LHCN-M2 (cell line): ENCODE measurements at places on chromosomes 6 and 20. TPM values are rescaled to one million over a fixed set of nuclear protein-coding genes. Genes with fewer than 3 reads are reported as not detected.
A peak's percentile ranks its signal among the peaks of the same experiment; 100 is the strongest.

- no peak for DNase-seq
These were observed 67.9 kb upstream of the EYA4 start for GRCh38 chr6:133173276-133173675.

The HFE gene
- 11.5 and 12.5 TPM in 2 replicates for total RNA-seq

DNA sequence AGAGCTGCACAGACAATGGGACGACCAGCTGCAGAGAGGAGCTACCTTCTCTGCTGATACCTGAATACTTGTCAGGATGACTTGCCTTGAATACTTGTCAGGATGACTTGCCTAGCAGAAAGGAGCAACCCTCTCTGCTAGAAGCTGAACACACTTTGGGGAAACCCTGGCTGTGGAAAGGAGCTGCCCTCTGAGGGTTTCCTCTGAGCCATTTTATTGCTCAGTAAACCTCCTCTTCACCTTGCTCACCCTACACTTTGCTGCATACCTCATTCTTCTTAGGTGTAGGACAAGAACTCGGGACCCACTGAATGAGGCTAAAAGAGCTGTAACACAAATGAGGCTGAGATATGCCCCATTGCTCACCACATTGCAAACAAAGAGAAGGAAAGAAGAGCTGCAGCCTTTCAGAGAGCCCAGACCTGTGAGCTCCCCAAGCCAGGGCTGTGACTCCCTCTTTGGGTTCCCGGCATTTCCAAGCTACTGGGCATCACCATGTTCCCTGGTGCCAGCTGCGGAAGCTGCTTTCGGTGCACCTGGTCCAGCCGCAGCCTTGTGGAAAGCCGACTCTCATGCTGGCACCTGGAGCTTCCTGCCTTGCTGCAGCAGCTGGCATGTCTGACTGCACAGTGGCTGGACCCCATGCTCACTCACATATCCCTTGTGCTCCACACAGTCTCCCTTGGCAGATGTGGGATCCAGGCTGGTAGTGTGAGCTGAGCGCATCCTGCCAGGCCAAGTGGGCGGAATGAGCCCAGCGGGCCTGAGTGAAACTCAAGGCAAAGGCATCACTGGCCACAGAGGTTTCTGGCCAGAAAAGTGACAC lies 106.7 kb upstream of the AHI1 start:
- no peak for DNase-seq

DNA sequence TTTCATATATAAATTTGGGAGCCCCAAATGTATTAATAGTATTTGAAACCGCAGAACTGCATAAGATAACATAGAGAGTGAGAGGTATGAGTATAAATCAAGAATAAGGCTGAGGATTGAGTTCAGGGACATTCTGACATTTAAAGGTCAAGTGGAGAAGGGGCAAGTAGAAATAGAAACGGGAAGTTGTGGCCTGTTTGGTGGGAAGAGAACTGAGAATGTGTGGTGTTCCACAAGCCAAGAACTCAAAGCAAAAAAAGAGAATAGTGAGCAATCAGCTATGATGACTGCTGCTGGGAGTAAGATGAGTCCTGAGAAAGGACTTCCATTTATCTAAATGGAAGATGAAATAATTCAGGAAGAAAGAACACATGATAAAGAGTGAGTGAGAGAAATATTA lies 418.4 kb downstream of the CD109 start:
- DNase-seq, result no peak

DNA sequence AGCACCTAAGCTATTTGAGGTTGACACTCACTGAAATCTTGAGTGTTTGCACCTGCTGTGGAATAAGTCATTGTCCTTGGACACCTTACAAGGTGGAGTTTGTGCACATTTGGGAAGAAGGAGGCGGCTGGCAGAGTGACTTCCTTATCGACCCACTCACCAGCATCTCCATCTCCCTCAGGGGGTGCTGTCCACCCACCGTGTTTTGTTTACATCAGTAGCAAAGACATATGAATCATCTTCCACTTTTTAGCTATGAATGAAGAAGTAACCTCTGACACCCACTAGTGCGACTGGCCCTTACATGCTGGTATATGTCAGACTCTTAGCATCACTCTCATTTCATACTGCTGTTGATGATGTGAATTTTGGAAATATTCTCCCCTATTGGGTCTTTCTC lies 119.5 kb upstream of the SGK1 start:
- peak; percentile 45 for DNase-seq

The DEFB118 gene
- total RNA-seq, result not detected in 2 replicates

- DNase-seq, result no peak
These were observed 26.5 kb downstream of the FYN start for GRCh38 chr6:111846492-111847409.

DNA sequence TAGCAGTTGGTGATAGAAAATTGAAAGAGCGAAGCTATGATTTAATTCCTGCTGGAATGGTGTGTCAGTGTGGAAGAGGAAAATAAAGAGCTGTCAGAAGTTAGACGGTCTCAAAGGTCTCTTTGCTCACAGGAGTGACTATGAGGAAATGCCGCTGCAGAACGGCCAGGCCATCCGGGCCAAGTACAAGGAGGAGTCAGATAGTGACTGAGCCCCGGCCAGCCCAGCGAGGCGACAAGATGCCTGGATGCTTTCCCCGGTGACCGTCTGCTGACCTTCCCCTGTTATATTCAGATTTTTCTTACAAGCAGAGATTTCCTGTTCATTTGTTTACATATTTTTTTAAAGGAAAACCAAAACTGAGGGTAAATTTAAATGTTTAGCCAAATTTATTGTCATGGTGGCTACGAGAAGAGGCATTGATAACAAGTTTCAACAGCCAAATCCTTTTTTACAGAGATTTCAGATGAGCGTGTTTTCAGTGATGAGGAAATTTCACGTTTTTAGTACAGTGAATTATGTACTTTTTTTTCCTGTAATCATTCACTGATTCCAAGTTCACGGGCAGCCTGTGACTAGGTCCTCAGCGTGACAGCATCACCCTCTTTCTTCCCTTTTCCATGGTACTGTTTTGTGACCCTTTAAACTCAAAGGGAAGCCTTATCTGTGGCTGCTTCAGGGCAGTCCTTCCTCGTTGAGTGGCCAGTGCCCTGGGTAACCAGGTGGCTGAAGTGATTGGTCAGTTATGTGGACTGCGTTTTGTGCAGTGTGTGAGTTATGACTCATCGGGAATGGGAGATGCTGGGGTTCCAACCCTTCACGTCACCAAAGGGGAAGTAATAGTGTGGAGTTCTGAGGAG lies 12.6 kb downstream of the DYNLT1 start:
- DNase-seq, result peak; percentile 91

GRCh38 chr6:169839898-169840631 lies 88.6 kb downstream of the ERMARD start:
- DNase-seq, result no peak

DNA sequence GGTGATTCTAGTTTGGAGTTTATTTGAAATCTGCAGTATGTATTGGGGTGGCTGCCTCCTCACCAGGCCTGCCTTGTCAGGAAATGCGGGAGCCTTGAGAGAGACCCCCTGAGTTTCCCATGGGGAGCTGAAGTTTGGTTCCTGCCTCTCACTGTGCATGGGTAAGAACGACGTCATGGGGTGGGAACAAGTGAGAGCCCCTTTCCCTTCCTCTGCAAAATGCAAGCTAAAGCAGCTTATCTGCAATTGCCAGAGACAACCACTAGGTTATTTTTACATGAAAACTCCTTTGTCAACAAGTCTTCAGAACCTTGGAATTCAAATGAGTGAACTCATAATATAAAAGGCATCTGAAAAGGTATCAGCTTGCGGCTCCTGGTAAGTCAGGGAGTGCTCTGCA lies 58.4 kb downstream of the TMEM170B start:
- no peak for DNase-seq

- DNase-seq, result no peak
These were observed 8.2 kb downstream of the ADISSP start for GRCh38 chr20:3759316-3759823.

DNA sequence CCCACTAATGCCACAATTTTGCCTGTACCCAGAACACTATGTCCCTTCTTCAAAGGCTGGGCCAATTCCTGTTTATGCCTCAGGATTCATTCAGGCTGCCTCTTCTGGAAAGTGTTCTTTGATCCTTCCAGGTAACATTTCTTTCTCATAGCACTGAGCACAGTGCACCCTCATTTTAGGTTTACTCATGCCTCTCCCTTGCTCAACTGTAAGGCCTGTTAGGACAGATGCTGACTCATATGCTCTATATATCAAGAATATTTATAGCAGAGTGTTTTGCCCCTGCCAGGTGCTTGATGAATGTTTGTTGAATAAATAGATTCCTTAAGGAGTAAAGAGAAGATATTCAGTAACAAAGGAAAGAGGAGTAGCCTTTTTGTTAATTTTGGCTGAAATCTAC lies 263.9 kb downstream of the PHF3 start:
- DNase-seq, result peak; percentile 44

DNA sequence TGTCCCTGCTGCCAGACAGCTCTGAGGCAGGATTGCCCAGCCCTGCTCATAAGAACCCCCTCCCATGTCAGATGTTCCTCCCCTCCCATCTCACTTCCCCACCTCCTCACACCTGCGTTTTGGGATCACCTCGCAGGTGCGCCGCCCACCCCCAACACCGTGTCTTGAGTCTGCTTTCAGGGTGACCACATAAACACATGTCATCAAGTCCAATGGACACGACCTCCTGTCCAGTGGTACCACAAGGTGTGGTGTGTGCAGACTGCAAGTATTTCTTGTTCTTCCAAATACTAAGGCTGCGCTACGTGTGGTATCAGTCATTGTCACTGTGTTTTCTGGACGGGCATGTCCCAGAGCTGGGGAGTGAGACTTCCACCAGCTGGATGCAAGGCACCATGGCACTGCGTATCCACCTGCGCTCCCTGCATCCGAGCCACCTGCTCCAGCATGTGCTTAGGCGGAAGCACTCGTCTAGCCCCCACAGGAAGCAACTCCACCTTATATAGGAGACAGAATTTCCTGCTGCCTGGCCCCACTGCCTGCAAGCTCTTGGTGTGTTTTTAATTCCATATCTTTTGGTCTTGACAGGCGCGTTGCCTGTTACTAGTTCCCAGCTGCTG lies 119.7 kb upstream of the NXT1 start:
- DNase-seq, result no peak

The USP49 gene
- total RNA-seq, result 1.6 and 1.7 TPM in 2 replicates

DNA sequence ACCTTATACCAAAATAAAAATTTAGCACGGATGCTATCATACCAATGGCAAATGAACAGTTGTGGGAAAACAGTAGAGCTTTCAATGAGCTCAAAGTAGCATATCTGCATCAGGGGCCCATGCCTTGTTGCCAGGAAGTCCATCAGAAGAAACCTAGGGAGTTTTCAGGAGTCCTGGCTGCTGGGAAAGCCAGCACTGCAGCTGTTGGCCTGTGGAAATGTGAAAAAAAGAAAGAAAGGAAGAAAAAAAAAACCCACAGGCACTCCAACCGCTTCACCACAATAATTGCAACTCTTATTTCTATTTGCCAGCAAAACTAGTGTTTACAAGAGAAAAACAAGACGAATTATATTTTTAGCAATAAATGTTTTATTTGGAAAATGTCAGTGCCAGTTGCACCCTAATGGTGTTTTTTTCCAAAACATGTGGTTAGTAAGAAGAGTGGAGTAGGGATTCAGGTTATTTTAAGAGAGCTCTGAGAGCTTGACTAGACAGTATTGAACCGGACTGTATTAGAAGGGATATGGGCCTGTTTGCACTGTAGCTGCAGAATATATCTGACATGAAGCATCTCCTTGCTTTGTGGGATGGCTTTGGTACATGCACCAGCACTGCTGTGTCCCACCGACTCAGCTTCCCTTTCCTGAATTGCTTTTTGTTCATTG lies 137.3 kb downstream of the CCDC170 start:
- peak; percentile 24 for DNase-seq

DNA sequence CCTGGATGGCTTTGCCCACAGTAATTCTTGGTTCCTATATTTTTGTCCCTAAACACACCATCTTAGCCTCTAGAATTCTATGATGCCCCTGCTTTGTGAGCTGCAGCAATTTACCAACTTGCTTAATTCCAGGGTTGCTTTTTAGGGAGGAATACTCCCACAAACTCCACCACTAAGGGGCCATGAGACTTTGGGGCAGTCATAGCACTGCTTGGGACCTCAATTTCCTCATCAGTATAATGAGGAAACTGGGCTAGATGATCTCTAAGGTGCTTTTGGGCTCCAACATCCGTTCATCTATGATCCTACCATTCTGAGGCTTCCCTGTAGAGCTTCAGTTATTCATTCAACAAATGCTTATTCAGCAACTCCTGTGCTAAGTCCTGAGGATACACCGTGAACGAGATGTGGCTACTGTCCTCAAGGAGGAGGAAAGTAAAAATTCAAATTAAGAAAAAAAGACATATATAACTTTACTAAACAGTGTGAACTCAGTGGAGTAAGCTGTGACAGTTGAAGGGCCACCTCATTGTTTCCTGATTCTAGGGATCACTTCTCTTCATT lies 75.3 kb downstream of the PRDM1 start:
- no peak for DNase-seq

GRCh38 chr6:104682722-104683643 lies 176.7 kb downstream of the HACE1 start:
- peak; percentile 62 for DNase-seq

GRCh38 chr20:48154040-48154765 lies 368.9 kb upstream of the SULF2 start:
- DNase-seq, result no peak

- DNase-seq, result peak; percentile 58
These were observed 31.9 kb downstream of the NUDT3 start for GRCh38 chr6:34360556-34360955.

- DNase-seq, result no peak
These were observed 757 bp upstream of the SAMD3 start for GRCh38 chr6:130223508-130223907.

GRCh38 chr6:9224539-9224938 lies 789.2 kb upstream of the SLC35B3 start:
- peak; percentile 3 for DNase-seq
